Epithelial cell of prostate (primary cell): ENCODE measurements at places on chromosomes 16 and 17.

DNA sequence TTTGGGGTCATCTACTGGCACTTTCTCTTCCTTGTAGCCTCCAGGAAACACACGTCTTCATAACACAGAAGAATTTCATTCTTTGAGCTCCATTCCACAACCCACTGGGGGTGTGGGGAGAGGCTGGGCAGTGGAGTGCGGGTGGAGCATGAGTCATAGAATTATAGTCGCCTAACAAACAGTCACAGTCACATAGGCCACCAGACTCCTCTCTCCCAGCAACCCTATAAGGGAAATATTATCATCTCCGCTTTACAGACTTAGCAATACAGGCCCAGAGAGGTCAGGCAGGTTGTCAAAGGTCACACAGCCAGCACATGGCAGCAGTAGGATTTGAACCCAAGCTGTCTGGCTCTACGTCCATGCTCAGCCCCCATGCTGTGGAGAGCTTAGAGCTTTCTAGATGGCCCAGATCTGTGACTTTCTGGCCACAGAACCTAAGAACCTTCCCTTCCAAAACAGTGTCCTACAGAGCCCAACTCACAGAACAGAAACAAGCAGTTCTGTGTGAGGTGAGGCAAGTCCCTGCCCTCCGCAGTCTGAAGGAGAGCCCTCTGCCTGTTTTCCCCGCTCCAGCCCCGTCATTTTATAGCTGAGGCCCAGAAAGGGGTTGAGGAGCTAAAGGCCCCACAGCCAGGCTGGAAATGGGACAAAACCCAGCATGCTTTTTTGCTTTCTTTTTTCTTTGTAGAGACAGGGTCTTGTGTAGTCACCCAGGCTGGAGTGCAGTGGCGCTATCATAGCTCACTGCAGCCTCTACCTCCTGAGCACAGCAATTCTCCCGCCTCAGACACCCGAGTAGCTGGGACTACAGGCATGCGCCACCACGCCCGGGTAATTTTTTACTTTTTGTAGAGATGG, 10.7 kb upstream of the LITAF start:
- no peak for DNase-seq

DNA sequence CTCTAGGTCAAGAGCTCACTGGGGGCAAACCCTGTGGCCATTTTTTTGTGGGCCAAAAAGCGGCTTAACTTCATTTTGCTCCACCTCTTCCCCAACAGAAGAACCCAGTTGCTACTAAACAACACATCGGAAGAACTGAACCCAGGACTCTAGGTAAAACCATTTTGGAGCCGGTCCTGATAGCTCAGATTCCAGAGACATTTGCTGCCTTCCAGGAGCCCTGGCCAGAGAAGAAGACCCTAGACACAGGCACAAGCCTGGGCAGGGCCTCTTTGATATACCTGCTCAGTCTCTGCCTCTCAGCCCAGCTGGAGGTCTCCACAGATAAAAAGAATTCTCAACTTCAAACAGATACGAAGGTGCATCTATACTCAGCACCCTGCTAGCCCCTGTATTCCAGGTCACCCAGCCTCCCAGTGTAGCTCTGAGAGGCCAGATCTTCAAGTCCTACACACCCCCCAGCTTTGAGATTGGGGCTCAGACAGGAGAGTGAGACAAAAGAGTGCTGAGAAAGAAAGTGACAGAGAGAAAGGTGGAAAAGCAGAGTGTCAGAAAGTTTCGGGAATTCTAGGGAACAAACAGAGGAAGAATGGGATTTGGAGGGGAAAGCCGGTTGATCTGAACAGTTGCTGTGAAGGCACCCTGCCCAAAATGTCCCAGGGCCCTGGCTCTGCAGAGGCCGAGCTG, 6.6 kb upstream of the HOXB9 start:
- DNase-seq, result no peak

- no peak for DNase-seq
Measured at GRCh38 chr17:74485841-74486240, 19.4 kb downstream of the CD300A start.

- DNase-seq, result no peak
Measured at GRCh38 chr17:63442074-63442473, 4.0 kb downstream of the CYB561 start.

DNA sequence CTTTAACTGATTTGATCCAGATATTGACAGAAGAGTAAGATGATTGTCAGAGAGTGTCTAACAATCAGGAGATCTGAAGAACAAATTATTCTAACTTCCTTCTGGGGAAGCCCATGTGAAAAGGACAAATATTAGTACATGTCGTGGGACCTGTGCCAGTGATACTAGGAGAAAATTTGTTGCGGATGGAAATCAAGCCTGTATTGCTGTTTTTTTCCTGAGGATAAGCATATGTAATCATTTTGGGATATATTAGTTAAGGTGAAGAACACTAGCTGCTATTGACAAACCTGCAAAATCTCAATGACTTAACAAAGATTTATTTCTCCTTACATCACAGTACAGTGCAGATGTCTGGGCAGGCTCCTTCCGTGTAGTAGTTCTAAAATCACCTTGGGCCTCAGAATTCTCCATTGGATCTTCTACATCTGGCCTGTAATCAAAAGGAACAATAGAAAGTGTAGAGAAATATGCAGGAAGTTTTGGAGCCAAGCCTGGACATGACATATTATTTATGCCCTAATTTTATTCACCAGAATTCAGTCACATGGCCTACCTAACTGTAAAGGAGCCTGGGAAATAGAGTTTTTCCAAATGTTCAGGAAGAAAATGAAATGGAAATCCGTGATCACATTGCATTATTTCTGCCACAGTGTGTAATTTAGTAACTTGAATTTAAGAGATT, 58.3 kb downstream of the CYB561 start:
- no peak for DNase-seq

GRCh38 chr17:75096082-75096625, 8.4 kb downstream of the SLC16A5 start:
- DNase-seq, result peak; percentile 95

DNA sequence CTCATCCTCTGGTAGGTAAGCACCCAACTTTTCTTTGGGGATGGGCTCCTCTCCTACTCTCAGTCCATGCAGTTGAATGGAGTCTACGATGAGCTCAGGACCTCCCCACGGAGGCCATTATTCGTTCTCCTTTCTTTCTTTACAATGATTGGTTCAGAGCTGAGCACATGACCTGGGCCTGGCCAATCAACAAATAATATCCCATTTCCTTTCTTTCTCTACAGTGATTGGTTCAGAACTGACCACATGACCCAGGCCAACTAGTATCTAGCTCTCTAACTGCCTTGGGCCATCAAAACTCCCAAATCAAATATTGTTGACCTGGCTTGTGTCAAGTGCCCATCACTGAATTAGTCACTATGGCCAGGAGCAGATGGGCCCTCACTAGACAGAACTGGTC, 129.2 kb downstream of the USP31 start:
- DNase-seq, result no peak

DNA sequence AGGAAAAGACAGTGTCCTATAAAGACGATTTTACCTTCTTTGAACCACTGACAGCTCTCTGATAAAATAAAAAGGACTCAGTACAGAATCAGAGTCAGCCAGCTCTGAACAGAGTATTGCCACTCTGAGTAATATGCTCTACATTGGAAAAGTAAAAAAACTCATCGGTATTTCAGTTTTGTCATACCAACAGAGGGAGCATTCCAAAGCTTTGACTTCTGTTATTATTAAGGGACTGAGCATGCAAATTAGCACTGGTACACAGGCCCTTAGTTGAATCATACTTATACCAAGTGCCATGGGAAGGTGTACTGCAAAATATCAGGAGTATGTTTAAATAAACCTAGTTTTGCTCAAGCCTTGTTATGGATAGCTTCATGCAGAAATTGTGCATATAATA, 509.0 kb upstream of the KIF2B start:
- no peak for DNase-seq

DNA sequence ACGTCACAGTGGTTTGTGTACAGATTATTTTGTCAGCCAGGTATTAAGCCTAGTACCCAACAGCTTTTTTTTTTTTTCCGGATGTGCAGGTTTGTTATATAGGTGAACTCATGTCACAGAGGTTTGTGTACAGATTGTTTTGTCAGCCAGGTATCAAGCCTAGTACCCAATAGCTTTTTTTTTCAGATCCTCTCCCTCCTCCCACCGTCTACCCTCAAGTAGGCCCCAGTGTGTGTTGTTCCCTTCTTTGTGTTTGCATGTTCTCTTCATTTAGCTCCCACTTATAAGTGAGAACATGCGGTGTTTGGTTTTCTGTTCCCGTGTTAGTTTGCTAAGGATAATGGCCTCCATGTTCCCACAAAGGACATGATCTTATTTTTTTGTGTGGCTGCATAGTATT, 19.9 kb downstream of the RPTOR start:
- DNase-seq, result no peak

- peak; percentile 26 for DNase-seq
Measured at GRCh38 chr17:69473841-69474831, 59.6 kb downstream of the MAP2K6 start.
